ENCODE measurements at places on chromosomes 5 and 9. TPM values are rescaled to one million over a fixed set of nuclear protein-coding genes. Genes with fewer than 3 reads are reported as not detected.

DNA sequence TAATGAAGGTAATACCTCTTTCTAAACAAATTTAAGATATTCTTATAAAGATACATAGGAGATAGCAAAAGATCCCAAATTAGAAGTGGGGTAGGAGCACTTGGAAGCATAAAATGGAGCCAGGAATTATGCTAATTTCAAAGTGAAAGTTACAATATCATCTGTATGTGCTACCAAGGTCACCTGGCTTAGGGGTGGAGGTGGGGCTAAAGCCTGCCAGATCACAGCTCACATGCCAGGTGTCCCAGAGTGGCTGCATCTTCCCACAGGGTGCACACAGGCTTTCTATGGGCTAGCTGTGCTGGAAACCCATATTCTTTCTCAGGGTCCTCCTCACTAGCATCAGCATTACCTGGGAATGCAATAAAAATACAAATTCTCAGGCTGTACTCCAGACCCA lies 118.2 kb upstream of the TXNDC8 start:
- no peak for DNase-seq
- H3K27ac ChIP-seq = no peak overlapping the region
- no peak overlapping the region for H3K4me3 ChIP-seq
- no peaks in the 10 kb centered on the region for H3K36me3 ChIP-seq

DNA sequence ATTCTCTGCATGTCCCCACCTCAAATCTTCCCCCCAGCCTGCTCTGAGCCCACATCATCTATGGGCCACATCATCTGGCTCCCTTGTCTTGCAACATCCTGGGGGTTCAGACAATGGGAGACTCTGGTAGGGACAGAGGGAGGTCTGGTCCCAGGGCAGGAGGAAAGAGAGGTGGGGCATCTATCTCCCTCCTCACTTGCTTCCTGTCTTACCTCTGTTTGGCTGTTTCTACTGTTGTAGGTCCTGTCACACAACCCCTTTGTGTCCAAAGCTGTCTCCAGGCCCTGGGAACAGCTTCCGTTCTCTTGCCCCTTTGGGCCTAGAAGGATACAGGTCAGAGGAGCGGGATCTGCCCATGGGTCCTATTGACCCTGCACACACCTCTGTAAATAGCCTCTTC lies 227.2 kb downstream of the NSG2 start:
- H3K4me3 ChIP-seq = no peak overlapping the region
- H3K36me3 ChIP-seq = no peaks in the 10 kb centered on the region
- DNase-seq = no peak
- H3K27ac ChIP-seq = no peak overlapping the region
- no peaks in the 10 kb centered on the region for H3K4me1 ChIP-seq

DNA sequence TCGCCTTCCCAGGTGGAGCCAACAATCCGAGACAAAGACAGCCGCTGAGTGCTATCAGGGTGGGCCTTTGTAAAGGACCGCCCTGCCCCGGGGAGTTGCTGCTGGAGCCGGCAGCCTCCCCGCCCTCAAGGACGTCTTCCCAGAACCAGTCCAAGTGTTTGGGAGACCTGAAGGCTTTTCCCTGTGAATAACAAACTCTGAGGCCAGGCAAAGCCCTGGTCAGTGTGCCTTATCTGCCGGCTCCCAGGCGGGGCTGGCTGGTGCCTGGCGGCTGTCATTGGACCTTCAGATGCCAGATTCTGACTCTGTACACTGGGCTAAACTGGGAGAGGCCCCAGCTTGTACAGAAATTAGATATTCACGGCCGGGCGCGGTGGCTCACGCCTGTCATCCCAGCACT lies 2.1 kb downstream of the SLC9A3 start:
- no peak overlapping the region for H3K4me3 ChIP-seq
- no peak overlapping the region for H3K27ac ChIP-seq
- peaks cover 42% of the 10 kb centered on the region for H3K27me3 ChIP-seq
- DNase-seq = no peak

- H3K4me1 ChIP-seq = no peaks in the 10 kb centered on the region
- no peak for DNase-seq
These were observed 86.3 kb downstream of the UBE2R2 start for GRCh38 chr9:33903157-33903780.

- H3K27me3 ChIP-seq = no peaks in the 10 kb centered on the region
- H3K4me3 ChIP-seq = no peak overlapping the region
- no peaks in the 10 kb centered on the region for H3K4me1 ChIP-seq
- no peaks in the 10 kb centered on the region for H3K36me3 ChIP-seq
- no peak overlapping the region for H3K27ac ChIP-seq
These were observed 24.3 kb downstream of the GLT6D1 start for GRCh38 chr9:135614821-135615665.

DNA sequence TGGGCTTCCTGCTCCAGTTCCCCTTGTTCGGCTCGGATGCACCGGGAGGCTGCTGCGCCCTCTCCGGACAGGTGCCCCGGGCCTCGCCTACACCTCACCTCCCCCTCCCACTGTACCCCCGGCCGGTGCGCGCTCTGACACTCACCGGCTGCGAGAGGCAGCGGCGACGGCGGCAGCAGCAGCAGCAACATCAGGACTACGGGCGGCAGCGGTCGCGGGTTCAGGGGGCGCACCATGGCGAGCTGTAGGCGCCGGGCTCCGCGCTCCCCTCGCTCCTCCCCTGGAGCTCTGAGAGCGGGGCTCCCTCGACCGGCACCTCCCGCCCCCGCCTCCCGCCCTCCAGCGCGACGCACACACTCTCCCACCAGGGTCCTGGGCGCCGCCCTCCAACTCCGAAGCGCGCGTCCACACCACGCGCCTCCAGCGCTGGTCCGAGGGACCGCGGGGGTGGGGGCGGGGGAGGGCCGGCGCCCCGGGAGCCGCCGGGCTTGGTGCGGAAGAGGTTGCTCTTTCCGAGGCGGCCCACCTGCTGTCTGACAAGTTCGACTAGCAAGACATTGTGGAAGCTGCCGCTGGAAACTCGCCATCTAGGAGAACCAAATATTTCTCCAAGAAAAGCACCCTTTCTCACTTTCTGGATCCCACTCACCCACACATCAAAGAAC lies at the start of gene GFRA3:
Gene GFRA3, minus strand, starts transcription at position 433 of the 665 bp plus-strand sequence. Its CDS starts 197 bp downstream, at position 236.
- no peak within 1 kb of the TSS for H3K27ac ChIP-seq
- no peaks in the 10 kb centered on the region for H3K36me3 ChIP-seq
- DNase-seq = no peak
- H3K27me3 ChIP-seq = no peaks in the 10 kb centered on the region
- H3K4me1 ChIP-seq = no peaks in the 10 kb centered on the region

DNA sequence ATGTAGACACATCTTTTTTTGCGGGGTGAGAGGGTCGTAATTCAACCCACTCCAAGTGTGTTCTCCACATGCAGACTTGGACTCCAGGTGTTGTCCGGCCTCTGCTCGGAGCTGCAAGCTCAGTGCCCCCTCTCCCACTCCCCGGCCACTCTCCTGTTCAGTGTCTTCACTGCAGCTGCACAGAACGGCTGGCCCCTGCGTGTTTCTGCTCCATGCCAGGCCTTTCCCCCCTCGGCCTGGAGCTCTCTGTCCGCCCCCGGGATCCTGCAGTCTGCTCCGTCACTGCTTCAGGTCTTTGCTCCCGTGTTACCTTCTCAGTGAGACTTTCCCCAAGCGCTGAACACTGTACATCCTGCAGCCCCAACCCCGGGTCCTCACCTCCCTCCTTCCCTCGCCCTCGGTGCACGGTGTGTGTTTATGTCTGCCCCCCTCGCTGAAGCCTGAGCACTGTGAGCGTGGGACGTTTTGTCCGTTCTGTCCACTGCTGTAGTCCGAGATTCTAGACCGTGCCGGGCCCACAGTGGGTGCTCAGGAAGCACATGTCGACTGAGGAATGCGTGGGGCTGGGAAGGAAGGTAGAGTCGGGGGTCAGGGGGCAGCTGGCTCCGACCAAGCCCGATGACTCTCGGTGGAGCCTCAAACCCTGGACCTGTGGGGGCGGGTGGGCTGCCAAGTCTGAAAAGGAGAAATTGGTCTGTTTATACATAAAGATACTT lies 26.4 kb upstream of the GFPT2 start:
- no peaks in the 10 kb centered on the region for H3K36me3 ChIP-seq
- H3K4me1 ChIP-seq = no peaks in the 10 kb centered on the region
- no peak for DNase-seq
- no peak overlapping the region for H3K27ac ChIP-seq
- no peaks in the 10 kb centered on the region for H3K27me3 ChIP-seq

GRCh38 chr5:174618589-174618988 lies 105.8 kb upstream of the MSX2 start:
- DNase-seq = no peak
- no peaks in the 10 kb centered on the region for H3K4me1 ChIP-seq
- H3K4me3 ChIP-seq = no peak overlapping the region
- no peak overlapping the region for H3K27ac ChIP-seq
- H3K27me3 ChIP-seq = no peaks in the 10 kb centered on the region

- H3K27me3 ChIP-seq = no peaks in the 10 kb centered on the region
- H3K4me3 ChIP-seq = no peak overlapping the region
- no peak for DNase-seq
These were observed 28.6 kb downstream of the CSF2 start for GRCh38 chr5:132102101-132102701.

DNA sequence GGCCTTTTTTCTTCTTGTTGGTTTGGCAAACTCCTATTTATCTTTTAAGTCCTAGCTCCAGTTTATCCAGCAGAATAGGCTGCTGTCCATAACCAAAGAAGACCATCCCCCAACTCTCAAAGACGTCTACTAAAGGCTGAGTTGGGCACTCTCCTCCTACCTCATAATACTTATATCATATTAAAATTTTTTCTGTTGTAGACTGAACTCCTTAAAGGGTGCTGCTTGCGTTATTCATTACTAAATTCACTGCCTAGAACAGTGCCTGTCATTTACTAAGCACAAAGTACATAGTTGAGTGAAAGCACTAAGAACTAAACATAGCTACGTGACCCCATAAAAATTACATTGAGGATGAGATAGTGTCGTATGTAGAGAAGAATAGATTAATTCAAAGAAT lies 21.7 kb downstream of the DCP2 start:
- H3K27ac ChIP-seq = no peak overlapping the region
- no peak overlapping the region for H3K4me3 ChIP-seq
- no peak for DNase-seq
- H3K36me3 ChIP-seq = peaks cover 2% of the 10 kb centered on the region
- H3K4me1 ChIP-seq = no peaks in the 10 kb centered on the region
- H3K27me3 ChIP-seq = no peaks in the 10 kb centered on the region

DNA sequence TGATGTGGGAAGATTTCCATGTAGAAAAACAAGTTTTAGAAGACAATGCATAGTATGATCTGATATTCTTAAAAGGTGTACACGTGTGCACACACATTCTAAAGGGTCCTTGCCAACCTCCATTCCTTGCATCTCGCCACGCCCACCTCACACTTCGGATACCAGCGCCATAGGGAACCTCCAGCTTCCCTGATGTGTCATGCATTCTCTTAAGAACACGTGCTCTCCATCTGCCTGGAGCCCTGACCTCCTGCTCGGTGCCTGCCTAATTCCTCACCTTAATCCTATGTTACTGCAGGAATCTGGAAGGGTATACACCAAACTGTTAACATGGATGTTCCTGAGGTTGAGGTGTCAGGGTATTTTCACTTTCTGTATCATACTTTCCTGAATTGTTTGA lies 63.1 kb downstream of the PTCD2 start:
- H3K4me1 ChIP-seq = peaks cover 30% of the 10 kb centered on the region
- no peak for DNase-seq
- no peaks in the 10 kb centered on the region for H3K27me3 ChIP-seq
- no peak overlapping the region for H3K27ac ChIP-seq

DNA sequence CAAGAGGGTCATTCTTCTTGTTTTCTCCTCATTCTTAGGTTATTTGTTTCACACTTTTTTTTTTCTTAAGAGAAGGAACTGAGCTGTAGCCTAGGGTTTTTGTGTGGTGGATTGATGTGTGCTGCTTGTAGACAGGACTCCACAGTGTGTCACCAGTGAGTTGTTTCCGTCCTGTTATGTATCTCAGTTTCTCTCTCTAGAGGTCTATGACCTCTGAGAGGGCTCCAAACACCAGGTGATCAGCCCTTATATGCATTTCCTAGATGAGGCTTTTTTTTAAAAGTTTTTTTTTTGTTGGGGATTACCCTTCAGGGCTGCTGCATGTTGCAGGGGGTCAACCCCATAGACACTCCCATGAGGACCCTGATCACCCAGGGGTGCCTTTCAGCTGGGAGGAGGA lies 124.2 kb upstream of the MAST4 start:
- H3K27me3 ChIP-seq = no peaks in the 10 kb centered on the region
- H3K36me3 ChIP-seq = no peaks in the 10 kb centered on the region
- DNase-seq = no peak
- H3K4me1 ChIP-seq = no peaks in the 10 kb centered on the region
- no peak overlapping the region for H3K4me3 ChIP-seq

- no peak for DNase-seq
- no peak overlapping the region for H3K4me3 ChIP-seq
- H3K27ac ChIP-seq = no peak overlapping the region
- H3K27me3 ChIP-seq = peaks cover 5% of the 10 kb centered on the region
- H3K36me3 ChIP-seq = no peaks in the 10 kb centered on the region
These were observed 86.0 kb downstream of the ZFAND5 start for GRCh38 chr9:72278959-72279358.

DNA sequence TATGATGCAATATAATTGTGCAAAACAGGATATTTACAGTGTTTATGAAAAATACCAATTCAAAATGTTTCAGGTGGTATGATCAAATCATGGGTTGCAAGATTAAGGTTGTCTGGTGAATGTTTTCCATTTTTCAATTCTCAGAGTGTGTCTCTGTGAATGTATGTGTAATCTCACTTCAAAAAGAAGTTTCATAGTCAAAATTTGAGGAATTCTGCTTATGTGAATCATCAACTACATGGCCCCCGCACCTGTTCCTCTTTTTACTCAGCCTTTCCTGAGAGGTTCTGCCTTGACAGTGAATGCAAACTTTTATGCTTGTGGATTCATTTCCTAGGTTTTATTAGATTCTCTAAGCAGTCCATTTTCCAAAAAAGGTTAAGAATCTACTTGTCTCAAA lies 32.1 kb downstream of the KCTD16 start:
- no peak overlapping the region for H3K4me3 ChIP-seq
- no peak overlapping the region for H3K27ac ChIP-seq
- H3K36me3 ChIP-seq = no peaks in the 10 kb centered on the region
- no peaks in the 10 kb centered on the region for H3K27me3 ChIP-seq
- no peak for DNase-seq

- H3K27ac ChIP-seq = peak overlapping the region; percentile 85
- H3K36me3 ChIP-seq = no peaks in the 10 kb centered on the region
- peaks cover 21% of the 10 kb centered on the region for H3K4me1 ChIP-seq
- H3K4me3 ChIP-seq = no peak overlapping the region
- peak; percentile 65 for DNase-seq
These were observed 7.2 kb upstream of the DUSP1 start for GRCh38 chr5:172777881-172778814.

Gene ELAVL2
- 0.06 TPM for polyA plus RNA-seq

Gene ABHD17B
- 11.0 TPM for polyA plus RNA-seq

Gene CD180
- polyA plus RNA-seq = not detected

Gene SPARC
- polyA plus RNA-seq = 4,504 TPM
